Stimulated activated CD8-positive, alpha-beta memory T cell treated with anti-CD3 and anti-CD28 coated beads, Interleukin-7, amount 100 ng/mL, for 4 hours (primary cell): ENCODE measurements at places on chromosomes 7 and 10.

GRCh38 chr7:41207141-41207540, 495.7 kb downstream of the INHBA start:
- no peak for DNase-seq

DNA sequence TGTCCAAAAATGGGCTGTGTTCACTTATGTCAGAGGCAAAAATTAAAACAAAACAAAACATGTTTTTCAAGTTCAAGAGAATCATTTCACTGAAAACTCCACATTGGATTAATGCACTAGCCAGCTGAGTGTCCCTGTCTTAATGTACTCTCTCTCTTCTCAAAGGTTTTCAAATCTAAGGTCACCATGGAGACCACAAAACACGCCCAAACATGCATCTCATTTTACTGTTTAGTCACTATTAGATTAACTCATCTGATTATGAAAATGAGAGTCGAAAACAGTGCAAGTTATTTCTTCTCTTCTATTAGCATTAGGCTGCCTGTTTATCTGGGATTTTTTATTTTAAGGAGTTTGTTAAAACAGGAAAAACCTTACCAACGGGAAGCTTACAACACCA, 70.8 kb upstream of the ASAH2 start:
- DNase-seq, result no peak

DNA sequence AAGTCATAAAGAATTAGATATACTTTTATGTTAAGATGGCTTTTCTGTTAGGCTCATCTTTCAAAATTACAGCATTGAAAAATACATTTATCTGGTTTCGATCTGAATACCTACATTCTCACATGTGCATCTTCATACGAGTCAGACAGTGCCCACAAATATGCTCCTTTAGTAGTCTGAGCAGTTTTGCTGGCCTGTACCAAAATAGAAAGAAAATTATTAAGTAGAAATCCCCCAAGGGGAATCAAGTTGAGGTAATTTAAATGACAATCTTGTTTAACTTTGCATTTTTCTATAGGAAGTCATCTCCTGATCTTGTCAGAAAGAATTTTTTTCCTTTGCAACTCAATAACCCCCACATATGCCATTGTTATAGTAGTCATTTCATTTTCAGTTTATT, 287.4 kb upstream of the SEMA3D start:
- DNase-seq, result no peak

- DNase-seq, result no peak
Measured at GRCh38 chr7:74544706-74545469, 91.2 kb downstream of the GTF2IRD1 start.

- no peak for DNase-seq
Measured at GRCh38 chr7:73856941-73857340, 4.0 kb upstream of the TMEM270 start.

DNA sequence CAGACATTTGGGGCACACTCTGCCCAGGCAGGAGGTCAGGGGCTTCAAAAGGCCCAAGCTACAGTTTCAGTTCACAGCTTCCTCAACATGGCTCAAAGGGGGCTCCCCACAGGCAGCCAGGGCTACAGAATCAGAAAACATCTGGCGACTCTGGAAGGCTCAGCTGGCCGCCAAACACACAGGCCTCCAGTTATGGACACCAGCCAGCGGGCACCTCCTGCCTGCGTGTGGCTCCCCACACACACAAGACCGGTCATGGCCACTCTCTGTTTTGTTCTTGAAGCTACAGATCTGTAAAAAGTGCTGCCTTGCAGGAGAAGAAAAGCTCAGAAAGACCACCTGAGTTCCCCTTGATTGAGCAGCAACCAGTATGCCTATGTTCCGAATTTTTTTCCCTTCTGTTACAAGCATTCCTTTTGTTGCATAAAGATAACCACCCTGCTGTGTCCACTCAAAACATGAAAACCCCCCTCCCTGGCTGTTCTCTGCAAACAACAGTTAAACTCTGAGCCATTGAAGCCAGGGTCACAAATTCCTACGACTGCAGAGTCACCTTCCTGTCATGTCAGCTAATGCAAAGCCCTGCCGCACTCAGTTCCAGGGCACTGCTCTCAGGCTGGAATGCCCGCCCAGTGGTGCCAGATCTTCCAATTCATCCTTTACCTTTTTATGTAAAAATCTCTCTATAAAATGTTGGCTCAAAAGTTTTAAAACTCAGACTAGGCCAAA, 33.6 kb downstream of the VSTM4 start:
- no peak for DNase-seq

DNA sequence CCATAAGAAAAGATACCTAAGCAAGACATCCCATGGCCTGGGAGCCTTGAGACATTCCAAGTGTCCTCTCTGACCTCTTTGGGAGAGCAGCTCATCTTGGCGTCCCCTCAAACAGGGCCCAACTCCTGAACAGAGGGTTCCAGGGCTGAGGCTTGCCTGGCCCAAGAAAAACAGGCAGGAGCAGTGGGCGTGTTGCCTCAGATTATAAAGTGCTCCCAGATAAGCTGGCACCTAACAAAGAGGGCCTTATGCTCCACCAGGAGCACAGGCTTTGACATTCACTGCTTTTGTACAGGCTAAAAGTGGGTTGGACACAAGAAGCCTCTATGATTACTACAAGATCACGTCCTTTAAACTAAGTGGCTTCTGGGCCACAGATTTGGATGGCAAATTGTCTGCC, 193.1 kb downstream of the FGFR2 start:
- DNase-seq, result no peak

GRCh38 chr10:69655868-69656555, 26.0 kb downstream of the FAM241B start:
- DNase-seq, result no peak

- DNase-seq, result no peak
Measured at GRCh38 chr7:31123726-31124125, 71.6 kb downstream of the ADCYAP1R1 start.

- no peak for DNase-seq
Measured at GRCh38 chr10:75450075-75450445, 18.6 kb downstream of the LRMDA start.

- DNase-seq, result no peak
Measured at GRCh38 chr10:27646194-27646593, 99.4 kb downstream of the MKX start.

GRCh38 chr10:23999445-23999844, 209.5 kb upstream of the KIAA1217 start:
- no peak for DNase-seq

DNA sequence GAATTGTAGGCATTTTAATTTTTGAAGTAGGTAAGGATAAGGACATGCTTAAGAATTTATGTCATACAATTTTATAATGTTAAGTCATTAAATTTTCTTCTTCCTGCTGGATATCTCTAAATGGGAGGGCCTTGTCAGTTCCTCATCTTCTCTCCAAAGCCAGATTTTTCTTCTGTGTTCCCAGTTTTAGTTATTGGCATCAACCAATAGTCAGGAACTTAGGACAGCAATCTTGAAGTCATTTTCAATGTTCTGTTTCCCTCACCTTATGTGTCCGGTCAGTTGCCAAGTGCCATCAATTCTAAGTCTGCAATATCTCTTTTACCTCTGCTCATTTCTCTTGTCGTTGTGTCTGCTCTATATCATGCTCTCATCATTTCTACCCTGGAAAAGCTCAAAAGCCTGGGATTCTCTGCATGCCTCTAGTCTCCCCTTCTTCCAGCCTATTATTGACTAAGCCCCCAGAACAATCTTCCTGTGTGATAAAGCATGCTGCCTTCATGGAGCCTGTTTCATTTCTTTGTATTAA, 145.2 kb downstream of the PPP1R9A start:
- no peak for DNase-seq

DNA sequence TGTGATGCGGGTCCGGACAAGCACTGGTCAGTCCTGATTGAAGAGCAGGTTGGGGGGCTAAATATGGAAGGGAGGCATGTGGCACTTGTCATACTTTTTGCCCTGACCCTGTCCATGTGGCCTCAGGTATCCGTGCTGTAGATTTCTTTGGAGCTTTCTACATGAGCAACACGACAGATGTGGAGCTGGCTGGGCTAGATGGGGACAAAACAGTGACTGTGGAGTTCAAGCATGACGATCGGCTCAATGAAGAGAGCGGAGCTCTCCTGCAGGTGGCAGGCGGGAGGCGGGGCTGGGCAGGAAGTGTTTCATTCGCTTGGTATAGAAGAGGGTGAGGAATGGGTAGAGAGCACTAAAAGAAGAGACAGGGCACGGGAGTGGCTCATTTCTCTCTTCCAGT, 13.0 kb upstream of the CHCHD1 start:
- no peak for DNase-seq

DNA sequence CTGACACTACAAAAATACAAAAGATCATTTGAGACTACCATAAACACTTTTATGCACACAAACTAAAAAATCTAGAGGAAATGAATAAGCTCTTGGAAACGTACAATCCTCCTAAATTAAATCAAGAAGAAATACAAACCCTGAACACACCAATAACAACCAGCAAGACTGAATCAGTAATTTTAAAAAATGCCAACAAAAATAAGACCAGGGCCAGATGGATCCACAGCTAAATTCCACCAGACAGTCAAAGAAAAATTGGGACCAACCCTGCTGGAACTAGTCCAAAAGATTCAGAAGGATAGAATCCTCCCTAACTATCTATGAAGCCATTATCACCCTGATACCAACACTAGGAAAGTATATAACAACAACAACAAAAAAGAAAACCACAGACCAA, 277.4 kb downstream of the AGMO start:
- DNase-seq, result no peak

DNA sequence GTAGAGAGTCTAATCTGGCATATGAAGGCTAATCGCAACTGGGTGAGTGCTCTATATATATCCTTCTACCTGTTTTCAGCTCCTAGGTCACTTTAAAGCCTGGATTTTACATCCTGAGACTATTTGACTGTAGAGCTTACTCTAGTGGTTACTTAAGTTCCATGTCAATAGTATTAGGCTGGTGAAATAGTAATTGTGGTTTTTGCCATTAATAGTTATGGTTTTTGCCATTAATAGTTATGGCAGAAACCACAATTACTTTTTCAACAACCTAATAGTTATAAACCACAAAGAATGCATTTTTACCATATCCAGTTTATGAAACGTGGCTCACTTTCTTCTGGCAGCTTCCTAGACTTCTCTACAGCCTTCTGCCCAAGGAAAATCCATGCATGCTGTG, 263.1 kb upstream of the KIAA1217 start:
- DNase-seq, result no peak

DNA sequence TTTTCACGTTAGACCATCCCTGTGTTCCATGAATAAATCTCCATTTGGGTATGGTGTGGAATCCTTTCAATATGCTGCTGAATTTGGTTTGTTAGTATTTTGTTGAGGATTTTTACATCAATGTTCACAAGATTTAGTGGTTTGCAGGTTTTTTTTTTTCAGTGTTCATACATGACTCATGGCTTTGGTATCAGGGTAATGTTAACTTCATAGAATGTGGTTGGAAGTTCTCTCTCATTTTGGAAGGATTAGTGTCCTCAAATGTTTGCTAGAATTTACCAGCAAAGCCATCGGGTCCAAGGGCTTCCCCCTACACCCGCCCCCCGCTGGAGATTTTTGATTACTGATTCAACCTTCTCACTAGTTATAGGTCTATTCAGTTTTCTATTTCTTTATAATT, 398.0 kb downstream of the NXPH1 start:
- no peak for DNase-seq

- no peak for DNase-seq
Measured at GRCh38 chr10:68594405-68594804, 34.3 kb downstream of the TET1 start.

GRCh38 chr10:102523250-102524029, 19.7 kb downstream of the SUFU start:
- no peak for DNase-seq

DNA sequence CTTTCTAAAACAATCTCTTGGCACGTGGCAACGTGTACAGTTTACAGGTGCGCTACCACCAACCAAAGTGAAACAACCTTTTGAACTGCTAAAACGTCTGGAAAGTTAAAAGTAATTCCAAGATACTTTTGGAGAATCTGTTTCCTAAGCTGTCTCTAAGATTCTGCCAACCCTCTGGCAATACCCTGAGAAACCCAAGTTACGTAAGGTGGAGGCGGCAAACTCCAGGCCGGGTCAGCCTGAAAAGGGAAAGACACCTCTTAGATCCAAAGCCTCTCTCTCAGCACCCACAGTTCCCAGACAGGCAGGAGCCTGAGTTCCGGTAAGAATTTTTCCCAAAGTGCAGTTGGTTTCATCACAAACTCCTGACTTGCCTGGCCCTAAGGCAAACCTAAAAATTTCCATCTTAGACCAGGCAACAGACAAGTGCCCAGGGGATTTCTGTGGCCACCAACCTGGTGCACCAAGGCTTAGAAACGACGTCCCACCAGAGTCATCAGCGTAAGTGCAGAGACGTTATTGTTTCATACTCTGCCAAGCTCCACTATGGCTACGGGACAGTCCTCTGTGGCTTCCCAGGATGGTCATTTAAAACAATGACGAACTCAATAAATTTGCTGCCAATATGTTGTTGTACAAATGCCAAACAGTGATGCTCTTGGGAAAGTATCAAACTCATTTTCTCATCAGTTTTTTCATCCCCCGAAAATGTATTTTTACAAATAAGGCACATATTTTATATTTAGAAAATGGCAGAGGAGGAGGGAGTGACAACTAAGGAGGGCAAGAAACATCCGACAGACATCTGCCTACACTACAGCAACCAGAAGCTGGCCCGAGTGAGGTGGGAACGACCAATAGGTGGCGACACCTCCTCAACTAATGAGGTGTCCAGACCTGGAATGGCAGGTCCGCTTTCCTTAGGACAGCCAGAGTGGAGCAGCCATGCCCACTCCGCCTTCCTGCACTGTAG, 205.8 kb upstream of the FRMD4A start:
- no peak for DNase-seq

- no peak for DNase-seq
Measured at GRCh38 chr7:108367946-108368345, 88.3 kb downstream of the NRCAM start.

DNA sequence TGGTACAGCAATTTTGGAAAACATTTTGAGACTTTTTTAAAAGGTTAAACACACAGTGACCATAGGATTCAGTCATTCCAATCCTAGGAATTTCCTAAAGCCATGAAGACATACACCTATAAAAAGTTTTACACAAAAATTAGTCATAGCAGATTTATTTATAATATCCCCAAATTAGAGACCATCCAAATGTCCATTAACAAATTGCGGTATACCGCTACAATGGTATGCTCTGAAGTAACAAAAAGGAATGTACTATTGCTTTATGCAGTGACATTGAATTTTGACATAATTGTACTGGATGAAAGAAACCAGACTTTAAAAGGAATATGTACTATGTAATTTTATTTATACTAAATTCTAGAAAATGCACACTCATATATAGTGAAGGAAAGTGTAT, 362.8 kb downstream of the HGF start:
- no peak for DNase-seq

GRCh38 chr7:24786941-24787340, 29.7 kb upstream of the GSDME start:
- no peak for DNase-seq

- DNase-seq, result no peak
Measured at GRCh38 chr7:29278337-29279069, 83.9 kb downstream of the CHN2 start.

GRCh38 chr10:64458306-64458705, 937.1 kb downstream of the REEP3 start:
- DNase-seq, result no peak

DNA sequence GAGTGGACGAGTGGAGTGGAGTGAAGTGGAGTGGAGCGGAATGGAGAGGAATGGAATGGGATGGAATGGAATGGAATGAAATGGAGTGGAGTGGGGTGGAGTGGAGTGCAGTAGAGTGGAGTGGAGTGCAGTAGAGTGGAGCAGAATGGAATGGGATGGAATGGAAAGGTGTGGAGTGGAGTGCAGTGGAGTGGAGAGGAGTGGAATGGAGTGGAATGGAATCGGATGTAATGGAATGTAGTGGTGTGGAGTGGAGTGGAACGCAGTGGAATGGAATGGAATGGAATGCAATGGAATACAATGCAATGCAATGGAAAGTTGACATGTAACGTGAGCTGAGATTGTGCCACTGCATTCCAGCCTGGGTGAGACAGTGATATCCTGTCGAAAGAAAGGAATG, 46.4 kb downstream of the ZNF716 start:
- DNase-seq, result no peak
